ENCODE measurements at places on chromosomes 7 and 10. TPM values are rescaled to one million over a fixed set of nuclear protein-coding genes. Genes with fewer than 3 reads are reported as not detected.

PON3 gene
- not detected for total RNA-seq

CDNF gene
- 0.92 TPM for total RNA-seq

SYNPO2L gene
- total RNA-seq = not detected

KIAA1549 gene
- total RNA-seq = 0.57 TPM

MBL2 gene
- not detected for total RNA-seq

EN2 gene
- 1.6 TPM for total RNA-seq

ZNF727 gene
- not detected for total RNA-seq
